ENCODE measurements at places on chromosomes 3 and 15.

DNA sequence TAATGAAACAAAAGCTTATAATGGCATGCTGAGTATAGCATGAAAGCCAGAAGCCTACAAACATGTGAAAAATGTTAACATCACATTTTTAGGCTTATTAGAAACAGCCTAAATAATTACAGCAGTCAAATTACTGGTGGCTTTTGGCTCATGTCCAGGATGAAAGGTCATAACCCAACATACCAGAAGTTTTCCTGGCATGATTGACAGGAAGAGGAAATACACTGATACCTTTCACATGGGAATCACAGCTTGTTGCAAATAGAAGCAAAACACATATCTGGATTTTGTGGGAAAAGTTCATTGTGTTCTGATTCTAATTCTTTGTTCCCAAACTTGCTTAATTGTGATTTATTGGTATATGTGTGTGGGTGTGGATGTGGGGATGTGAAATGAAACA, 393.5 kb upstream of the ARRDC4 start:
- DNase-seq: peak; percentile 71

GRCh38 chr15:101156061-101156460, 95.8 kb downstream of the CHSY1 start:
- DNase-seq: no peak

DNA sequence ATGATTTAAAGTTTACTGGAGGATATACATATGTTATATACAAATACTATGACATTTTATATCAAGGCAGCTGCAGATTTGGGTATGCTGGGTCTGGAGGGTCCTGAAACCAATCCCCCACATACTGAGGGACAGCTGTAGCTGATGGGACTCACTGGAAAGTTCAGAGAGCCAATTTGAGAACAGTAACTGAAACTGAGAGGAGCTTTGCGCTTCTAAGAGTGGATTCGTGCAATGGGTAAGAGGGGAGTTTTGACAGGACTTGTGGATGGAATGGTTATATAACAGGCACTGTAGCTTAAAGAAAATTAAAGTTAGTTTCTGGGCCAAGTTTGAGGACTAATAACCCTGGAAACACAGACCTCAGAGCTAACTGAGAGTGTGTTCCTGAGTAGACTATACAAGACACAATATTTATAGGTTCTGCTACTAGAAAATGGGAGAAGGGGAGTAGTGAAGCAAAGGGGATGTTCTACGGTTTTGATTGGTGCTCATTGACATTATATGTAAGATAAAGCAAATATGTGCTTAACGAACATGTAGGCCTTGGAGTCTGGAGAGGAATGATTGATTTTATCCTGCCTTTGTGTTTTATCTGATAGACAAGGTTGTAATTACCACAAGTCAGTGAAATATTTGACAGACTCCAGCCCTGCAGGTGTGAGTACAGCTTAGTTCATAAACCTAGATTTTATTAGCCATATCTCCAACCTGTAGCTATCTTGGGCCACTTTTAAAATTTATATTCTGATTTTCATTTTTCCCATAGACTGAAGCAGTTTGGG, 4.8 kb upstream of the ZMAT3 start:
- DNase-seq: no peak

- no peak for DNase-seq
Measured at GRCh38 chr3:185595526-185595925, 9.4 kb downstream of the SENP2 start.

- DNase-seq: no peak
Measured at GRCh38 chr3:186588632-186589031, 18.1 kb downstream of the DNAJB11 start.

- no peak for DNase-seq
Measured at GRCh38 chr3:196708467-196708866, 3.6 kb downstream of the CEP19 start.

GRCh38 chr3:131988209-131988608, 46.6 kb downstream of the CPNE4 start:
- no peak for DNase-seq

DNA sequence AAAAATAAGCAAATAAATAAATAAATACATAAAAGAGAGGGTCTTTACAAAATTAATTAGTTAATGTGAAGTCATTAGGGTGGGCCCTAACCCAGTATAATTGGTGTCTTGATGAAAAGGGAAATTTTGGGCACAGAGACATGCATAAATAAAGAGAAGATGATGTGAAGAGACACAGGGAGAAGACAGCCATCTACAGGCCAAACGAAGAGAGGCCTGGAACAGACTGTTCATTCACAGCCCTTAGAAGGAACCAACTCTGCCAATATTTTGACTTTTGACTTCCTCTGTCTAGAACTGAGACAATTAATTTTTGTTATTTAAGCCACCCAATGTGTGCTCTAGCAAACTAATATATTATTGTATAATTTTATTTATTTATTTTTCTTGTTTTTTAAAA, 29.6 kb upstream of the SELENOK start:
- no peak for DNase-seq

- DNase-seq: no peak
Measured at GRCh38 chr3:108183181-108183580, 39.0 kb downstream of the IFT57 start.

GRCh38 chr3:74564560-74564959, 49.9 kb downstream of the CNTN3 start:
- DNase-seq: no peak

GRCh38 chr3:18149386-18149785, 275.8 kb downstream of the SATB1 start:
- DNase-seq: no peak

- DNase-seq: no peak
Measured at GRCh38 chr3:108006077-108006771, 84.6 kb downstream of the CD47 start.

DNA sequence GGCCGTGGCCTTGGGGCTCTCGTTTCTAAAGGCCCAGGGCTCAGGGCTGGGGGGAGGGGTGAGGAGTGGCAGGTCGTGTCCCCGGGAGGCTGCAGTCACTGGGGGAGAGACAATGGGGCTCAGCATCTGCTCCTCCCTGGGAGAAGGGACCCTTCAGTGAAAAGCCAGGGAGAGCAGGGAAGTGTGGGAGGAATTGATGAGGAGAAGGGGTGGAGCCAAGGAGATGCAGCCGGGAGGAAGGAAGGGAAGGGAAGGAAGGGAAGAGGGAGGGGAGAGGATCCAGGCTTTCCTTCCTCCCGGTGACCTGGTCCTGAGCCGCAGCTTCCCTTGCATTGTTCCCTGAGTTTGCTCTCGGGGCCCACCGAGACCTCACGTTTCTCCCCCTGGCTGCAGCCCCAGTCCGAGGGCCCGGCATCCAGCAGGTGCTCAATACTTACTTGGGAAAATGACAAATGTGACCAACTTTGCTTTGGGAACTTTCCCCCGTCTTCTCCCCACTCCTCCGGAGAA, 1.4 kb upstream of the ZNF710 start:
- no peak for DNase-seq

DNA sequence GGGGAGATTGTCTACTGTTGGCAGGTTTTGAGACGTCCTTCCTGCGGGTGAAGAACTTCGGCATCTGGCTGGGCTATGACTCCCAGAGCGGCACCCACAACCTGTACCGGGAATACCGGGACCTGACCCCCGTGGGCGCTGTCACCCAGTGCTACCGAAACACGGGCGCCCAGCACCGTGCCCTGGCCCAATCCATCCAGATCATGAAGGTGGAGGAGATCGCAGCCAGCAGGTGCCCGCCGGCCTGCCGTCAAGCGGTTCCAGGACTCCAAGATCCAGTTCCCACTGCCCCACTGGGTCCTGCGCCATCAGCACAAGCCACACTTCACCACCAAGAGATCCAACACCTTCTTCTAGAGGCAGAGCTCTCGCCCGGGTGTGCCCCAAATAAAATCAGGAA, 194.9 kb upstream of the EPHA6 start:
- DNase-seq: no peak

- no peak for DNase-seq
Measured at GRCh38 chr3:41137686-41138111, 61.6 kb upstream of the CTNNB1 start.

DNA sequence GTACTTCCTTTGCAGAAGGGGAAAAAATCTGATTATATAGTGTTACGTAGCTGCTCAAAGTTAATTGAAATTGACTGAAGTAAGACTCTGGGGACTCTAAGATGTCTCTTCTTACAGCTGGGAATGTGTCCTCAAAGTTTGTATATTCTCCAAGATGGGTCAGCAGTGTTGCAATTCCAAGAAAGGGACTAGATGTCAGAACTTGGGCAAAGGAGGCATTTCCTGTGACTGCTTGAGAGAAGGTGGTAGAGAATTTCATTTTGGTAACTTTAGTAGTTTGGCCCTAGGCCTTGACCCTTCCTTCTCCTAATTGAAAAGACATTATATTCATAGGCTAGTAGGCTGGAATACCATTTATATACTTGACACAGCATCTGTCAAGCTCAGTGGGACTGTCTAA, 33.9 kb downstream of the PTPRG start:
- DNase-seq: no peak

DNA sequence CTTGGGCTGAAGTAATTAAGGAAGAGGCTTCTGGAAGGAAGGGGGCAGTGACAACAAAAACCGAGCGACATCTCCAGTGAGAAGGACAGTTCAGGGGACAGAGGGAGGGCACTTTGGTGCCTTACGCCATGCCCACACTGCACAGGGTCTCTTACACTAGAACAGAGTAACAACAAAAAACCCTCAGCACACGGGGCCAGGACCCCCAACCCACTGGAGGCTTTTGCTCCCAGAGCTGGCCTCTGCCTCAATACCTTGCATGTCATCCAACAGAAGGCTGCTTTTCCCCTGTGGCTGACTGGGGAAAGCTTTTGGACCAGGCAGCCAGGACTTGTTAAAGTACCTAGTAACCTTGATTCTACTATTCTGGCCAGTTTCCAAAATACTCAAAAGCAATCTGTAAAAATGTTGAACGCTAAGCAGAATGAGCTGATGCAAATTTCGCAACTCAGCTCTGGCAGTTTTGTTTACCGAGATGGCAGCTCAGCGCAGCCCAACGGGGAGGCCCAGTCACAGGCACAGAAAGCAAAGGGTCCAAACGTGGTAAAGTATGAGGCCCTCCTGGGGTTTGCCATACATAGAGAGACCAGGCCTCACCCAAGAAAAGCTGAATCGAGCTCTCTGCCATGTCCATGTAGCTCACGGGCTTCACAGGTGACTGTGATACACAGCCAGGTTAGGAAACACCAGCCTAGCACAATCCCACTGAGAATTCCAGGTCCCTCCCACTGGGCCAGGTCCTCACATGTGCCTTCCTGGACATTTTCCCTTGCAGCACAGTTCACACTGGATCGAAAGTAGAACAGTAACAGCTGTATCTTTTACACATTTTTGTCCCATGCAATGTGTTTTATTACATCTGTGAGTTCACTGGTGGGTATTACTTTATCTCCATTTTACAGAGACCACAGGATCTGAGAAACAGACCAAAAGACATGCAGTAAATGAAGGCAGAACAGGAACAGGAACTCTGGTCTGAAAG, 6.0 kb downstream of the CHCHD4 start:
- DNase-seq: no peak

DNA sequence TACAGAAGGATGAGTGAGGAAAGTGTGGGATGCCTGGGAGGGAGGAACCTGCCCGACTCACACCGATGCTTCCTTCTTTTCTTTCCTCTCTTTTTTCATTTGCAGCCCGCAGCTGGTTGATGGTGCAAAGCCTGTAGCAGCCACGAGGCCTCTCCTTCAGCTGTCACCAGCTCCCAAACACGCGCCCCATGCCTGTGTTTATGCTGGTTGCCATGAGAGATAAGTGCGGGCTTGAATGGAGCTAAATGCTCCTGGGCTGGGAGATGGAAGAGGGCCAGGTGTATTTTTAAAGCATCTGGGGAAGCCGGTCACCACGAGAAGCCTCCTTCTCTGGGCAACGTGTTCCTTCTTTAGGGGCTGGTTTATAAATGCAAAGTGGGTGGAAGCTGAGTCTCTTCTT, 9.3 kb downstream of the COLQ start:
- no peak for DNase-seq

DNA sequence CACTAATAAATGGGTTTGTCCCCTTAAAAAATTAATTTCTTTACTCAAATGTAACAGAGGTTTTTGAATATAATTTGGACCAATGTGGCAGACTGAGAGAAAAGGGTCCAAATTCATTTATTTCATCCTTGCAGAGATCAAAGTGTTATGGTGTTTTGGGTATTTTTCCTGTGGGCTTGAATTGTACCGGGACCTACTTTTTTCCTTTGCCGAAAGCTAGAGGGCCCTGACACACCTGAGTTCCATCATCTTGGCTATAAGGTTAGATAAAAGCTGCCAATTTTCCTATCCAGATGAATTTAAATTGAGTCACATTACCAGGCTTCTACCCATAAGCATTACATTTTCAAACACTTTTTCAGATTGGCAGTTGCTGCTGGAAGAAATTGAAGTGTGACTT, 908 bp downstream of the CCNB2 start:
- DNase-seq: no peak

- DNase-seq: peak; percentile 82
Measured at GRCh38 chr3:140629357-140630137, 48.3 kb upstream of the TRIM42 start.

DNA sequence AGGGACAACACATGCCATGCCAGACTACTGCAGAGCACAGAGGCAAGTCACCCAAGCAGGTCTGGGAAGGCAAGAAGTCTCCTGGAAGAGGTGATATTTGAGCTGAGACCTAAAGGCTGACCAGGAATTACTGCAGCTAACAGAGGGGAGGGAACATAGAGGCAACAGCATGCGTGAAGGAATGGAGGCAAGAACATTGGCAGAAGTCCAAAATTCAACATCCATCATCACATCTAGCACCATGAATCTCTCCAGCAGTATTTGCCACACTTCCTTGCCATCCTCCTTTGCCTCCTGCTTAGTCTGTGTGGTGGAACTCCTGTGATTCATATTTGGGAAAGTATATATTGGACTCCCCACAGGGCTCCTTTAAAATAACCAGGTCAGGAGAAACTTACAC, 870 bp upstream of the TSEN2 start:
- DNase-seq: no peak

DNA sequence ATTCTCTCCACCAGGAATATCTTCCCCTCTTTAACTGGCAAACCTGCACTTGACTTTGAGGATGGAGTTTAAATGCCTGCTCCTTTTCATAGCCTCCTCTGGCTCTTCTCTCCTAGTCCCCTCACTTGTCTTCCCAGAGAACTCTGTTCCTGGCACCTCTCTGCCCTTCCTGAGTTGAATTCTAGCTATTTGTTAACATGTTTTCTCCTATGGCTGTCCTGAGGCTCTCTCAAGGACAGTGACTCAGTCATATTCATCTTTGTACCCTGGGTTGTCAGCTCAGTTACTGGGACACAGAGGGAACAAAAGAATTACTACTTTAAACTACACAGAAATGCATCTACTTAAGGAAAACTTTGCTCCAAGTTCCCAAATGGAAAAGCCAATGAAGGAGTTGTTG, 365.1 kb upstream of the ICE2 start:
- no peak for DNase-seq

DNA sequence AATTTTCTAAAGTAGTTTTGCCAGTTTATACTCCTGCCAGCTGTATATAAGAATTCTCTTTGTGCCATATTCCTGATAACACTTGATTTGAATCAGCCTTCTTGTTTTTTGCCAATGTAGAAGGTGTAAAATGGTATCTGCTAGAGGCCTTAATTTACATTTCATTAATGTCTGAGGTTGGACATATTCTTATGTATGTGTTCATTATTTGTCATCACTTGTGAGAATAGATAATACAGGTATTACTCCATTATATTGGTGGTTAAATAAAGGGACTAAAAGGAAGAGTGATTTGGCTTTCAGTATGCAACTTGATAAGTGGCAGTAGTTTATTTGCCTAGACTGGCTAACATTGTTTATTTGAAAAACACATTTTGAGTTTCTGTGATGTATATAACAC, 25.8 kb downstream of the PAK2 start:
- DNase-seq: no peak

- no peak for DNase-seq
Measured at GRCh38 chr15:56361987-56362386, 3.2 kb upstream of the TEX9 start.
